ENCODE measurements at places on chromosomes 11 and 22. TPM values are rescaled to one million over a fixed set of nuclear protein-coding genes. Genes with fewer than 3 reads are reported as not detected.

- no peak for DNase-seq
These were observed 357.9 kb downstream of the TENM4 start for GRCh38 chr11:79082907-79083306.

DNA sequence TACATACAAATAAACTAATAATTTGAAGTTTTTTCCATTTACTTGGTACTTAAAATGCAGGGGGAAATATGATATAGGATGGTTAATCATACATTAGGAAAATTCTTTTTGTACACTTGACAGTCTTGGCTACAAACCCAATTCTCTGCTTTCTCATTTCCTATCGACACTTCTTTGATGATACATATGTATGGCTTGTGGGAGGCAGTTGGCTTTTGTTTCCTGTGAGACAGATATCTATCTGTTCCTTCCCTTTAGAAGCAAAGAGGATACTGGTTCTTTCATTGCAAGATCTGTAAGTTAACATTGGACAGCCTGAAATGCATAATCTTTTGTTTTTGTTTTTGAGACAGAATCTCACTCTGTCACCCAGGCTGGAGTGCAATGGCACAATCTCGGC is 47.9 kb upstream of the ADORA2A start:
- DNase-seq, result no peak

DNA sequence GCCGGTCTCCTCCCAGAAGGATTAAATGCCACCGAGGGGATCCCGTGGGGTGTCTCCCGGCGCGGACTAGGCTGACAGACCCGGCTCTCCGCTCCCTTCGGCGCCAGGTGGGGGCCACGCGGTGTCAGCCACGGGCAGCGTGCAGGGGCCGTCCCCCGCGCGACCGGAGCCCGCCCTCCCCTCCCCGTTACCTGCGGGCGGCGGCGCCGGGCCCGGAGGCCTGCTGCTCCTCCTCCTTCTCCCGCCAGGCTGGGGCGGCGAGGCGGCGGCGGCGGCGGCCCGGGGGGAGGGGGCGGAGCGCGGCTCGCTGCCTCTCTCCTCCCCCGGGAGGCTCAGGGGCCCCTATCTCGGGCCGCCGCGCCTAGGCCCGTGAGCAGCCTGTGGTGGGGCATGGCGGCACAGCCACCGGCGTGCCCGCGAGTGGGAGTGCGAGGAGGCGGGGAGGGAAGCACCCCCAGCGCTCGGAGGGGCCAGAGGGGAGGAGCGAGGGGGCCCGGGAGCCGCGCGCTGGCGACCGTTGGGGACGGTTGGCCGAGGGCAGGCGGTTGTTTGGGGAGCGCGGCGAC is 450 bp downstream of the ZBTB44 start:
- peak; percentile 63 for DNase-seq

GRCh38 chr11:70415191-70415590 is 16.9 kb downstream of the CTTN start:
- DNase-seq, result no peak

DNA sequence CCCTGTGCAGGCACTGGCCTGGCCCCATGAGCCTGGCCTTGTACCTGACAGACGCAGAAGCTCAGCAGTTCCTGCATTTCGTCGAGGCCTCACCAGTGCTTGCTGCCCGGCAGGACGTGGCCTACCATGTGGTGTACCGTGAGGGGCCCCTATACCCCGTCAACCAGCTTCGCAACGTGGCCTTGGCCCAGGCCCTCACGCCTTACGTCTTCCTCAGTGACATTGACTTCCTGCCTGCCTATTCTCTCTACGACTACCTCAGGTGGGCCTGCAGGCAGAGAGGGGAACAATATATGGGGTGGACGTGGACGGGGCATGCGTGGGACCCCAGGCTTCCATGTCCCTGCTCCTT is 4.9 kb downstream of the LARGE2 start:
- peak; percentile 24 for DNase-seq

DNA sequence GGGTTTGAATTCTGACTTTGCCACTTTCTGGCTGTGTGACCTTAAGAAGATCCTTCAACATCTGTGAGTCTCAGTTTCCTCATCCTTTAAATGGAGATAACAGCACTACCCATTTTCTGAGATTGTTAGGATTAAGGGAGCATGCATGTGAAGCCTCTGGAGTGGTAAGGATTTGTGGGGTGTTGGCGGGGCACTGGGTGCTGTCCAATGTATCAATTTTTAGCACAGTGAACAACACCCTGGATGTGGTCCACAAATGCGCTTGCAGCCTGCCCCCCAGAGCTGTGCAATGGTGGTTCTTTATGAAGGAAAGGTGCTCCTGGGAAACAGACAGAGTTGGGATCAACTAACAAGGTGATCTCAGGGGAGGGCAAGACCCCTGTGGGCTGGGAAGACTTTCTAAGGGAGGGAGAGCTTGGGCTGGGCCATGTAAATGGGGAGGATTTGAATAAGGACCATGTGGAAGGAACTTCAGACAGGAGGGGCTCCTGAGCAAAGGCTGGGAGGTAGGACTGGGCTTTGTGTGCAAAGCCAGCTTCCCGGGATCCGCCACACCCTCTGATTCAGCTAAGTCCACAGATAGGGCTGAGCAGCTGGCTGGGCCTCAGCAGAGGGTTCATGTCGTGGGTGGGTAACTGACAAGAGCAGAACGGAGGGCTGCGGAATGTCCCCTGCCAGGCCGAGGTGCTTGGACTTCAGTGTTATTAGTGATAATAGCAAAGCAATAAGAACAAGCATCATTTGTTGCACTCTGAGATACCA is 22.7 kb upstream of the RASD2 start:
- DNase-seq, result no peak

DNA sequence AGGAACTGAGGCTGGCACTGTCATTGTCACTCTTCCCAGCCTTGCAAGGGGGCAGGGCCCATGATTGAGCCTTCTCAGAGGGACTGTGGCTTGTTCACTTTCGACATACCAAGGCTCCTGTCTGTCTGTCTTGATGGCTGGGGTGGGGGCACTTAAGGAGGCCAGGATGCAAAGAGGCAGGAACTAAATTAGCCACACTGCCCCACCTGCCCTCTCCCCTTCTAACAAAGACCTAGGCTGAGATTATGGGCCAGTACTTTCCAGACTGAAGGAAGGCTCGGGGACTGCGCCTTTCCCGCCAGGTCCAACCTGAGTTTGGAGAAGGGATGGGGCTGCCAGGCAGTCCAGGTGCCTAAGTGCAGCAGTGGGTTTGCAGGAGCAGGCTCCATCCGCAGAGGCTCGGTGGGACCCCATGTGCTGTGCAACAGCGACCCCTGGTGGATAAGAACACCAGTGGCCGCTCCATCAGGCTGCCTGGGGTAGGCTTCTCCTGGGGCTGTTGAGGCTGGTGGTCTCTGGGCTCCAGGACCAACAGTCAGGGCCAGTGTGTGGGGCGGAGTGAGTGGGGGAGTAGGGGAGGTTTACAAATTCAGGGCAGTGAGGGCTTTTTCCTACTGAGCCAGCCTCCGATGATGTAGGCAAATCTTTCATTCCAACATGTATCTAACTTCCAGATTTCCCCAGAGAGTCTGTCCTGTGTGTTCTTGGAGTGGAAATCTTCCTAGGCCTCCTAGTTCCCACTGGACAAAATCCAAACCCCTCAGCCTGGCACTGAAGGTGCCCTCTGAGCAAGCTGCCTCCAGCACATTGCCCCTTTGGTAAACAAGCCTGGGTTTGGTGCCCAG is 93.9 kb downstream of the INSC start:
- peak; percentile 88 for DNase-seq

GRCh38 chr11:124674571-124674970 is 867 bp downstream of the SPA17 start:
- DNase-seq, result no peak

- peak; percentile 51 for DNase-seq
These were observed 844 bp downstream of the PCF11 start for GRCh38 chr11:83157594-83158356.

DNA sequence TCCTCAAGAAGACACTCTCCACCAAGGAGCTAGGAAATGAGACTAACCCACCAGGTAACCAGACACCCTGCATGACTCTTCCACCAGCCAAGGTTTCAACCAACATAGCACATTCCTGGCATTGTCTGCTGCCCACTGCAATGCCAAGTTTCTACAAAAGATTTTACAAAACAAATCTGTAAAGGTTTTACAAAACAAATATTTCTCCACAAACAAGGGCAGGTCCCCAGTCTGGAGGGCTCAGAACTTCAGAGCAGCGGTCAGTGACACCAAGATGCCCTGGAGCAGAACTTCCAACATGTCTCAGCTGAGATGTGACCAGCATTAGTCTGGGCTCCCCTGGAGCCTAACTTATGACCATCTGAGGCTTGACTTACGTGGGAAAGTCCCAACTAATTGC is 14.0 kb downstream of the GALNT18 start:
- DNase-seq, result no peak

GRCh38 chr22:43879901-43880540 is 11.8 kb downstream of the PNPLA5 start:
- no peak for DNase-seq

DNA sequence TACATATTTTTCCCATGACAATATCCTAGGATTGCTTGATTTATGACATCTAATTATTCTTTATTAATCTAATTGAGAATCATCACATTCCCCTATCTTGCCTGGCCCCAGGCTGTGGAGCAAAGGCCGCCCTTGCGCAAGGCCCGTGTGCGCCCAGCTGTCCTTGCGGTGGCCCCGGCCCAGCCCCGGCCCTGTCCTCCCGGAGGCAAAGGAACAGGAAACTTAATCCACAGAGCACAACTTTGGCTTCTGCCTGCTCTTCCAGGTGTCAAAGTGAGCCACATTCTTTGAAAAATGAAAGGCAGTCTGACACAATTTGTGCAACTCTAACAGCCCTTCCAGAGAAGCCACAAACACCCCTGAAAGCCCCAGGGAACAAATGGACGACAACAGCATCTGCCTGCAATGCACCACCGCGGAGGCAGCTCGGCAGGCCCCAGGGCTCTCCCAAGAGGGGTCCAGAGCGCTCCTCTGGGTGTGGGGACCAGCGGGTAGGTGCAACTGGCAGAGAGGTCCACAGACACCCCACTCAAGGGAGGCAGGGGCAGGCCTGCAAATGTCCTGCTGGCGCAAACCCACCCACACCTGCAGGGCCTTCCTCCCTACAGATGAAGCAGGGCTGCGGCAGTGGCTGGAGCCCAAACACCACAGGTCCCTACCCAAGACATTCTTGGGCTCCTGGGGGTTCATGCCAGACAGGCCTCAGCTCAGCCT is 30.3 kb downstream of the GNB1L start:
- no peak for DNase-seq

DNA sequence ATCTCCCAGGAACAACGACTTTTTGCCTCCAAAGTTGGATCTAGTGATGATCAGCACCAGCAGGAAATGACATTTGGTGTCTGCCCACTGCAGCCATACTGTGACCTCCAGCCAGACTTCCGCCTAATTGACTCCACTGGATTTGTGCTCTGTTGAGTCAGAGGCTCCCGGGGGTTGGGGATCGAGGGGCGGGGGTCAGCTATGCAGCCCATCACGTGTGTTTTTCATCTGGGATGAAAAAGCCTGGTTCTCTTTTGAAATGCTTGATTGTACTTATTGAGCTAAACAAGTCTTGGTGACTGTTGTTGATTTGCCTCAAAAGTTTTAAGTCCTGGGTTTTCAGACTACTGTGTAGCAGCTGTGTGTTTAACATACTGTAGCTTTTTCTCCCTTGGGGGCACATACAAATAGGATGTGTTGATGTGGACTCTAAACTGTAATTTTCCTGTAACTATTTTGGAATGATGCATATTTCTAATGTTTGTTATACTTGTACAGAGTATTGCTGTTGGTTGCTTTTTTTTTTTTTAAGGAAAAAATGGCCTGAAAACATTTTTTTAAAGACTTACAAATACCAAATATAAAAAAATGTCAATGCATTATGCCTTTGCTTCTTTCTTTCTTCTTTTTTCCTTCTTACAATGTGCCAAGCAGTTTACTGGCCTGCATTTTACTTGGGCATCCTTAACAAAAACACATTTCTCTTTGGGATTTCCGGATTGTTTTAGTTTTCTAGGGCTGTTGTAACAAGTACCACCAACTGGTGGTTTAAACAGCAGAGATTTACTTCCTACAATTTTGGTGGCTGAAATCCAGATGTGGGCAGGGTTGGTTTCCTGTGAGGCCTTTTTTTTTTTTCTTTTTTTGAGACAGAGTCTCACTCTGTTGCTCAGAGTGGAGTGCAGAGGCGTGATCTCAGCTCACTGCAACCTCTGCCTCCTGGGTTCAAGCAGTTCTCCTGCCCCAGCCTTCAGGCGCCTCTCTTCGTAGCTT is 46.1 kb upstream of the OR4B1 start:
- no peak for DNase-seq

DNA sequence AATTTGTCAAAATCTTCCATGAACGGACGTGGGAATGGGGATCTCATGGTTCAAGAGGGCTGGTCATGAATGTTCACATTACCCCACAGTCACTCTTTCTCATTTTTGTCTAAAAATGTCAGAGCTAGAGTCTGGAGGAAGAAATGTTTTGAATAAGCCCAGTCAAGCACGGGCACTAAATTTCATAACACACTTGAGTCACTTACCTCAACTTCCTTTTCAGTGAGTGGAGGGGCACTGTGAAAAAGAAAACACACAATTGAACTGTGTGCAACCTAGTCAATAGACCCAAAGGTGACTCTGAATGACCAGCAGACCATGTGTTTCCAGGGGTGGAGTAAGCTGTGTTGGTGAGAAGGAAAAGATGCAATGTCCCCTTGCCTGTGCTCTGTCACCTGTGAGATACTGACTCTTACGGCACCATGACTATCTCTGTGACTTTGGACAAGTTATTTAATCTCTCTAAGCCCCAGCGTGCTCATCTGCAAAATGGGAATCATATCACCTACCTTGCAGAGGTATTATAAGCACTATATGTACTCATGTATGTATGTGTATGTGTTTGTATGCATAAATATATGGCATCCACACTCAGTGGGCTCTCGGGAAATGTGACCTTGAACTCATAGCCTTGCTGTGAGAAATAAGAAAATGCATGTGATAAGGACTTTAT is 38.2 kb upstream of the LYVE1 start:
- no peak for DNase-seq

DNA sequence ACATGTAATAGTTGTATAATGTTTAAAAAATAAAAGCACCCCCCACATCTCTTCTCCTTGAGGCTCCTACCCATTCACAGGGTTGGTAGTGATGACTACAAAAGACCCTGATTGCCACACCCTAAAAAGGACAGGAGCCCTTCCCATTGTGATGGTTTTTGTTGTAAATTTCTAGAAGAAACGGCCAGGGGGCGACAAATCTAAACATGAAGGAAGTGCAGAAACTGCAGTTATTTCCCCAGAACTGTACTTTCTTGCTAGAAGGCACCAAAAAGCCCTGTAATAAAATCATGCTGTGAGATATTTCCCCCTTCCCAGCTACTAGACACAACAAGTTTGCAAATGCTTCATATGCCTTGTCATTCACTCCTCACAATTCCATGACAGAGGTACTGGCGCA is 10.8 kb downstream of the PRR5L start:
- no peak for DNase-seq

Gene USP47
- total RNA-seq, result 24.3 TPM

Gene DLAT
- total RNA-seq, result 58.4 TPM

Gene TPCN2
- 16.2 TPM for total RNA-seq

Gene APOA5
- total RNA-seq, result 0.11 TPM

Gene SLC5A1
- not detected for total RNA-seq

Gene GDPD4
- not detected for total RNA-seq

Gene MRTFA
- total RNA-seq, result 44.4 TPM

Gene WNT7B
- 0.09 TPM for total RNA-seq

Gene IGSF22
- total RNA-seq, result 0.35 TPM

Data from H9 (cell line).